Activated CD4-positive, alpha-beta T cell treated with anti-CD3 and anti-CD28 coated beads, Interleukin-2, amount 50 U/mL, for 48 hours (primary cell): ENCODE measurements at places on chromosomes 1 and 21.

DNA sequence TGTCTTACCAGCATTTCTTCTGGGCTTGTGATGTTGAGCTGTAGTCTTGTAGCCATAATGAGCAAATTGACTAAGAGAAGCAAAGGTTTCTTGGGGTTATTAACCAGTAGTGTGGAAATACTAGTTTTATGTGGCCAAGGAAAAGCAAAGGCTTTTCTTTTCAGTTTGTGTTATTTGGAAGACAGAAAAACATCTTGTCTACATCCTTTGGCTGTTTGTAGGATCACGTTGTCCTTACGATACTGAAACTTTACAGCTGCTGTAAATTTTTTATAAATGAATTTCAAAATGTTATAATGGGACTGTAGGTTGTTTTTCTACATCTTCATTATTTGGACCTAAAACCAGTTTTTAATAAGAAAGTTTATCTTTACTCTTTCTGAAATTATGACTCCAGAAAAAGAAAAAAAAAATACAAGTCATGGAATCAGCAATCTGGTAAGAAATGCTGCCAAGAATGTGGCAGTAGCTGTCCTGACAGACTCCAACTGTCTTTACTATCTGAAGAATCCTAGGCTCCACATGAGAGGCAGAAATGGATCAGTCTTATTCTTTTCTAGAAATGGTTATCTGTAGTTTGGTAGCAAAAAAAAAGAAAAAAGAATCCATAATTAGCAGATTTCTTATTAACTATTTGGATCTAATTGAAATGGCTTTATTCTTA lies 41.6 kb upstream of the QSOX1 start:
- DNase-seq = no peak

DNA sequence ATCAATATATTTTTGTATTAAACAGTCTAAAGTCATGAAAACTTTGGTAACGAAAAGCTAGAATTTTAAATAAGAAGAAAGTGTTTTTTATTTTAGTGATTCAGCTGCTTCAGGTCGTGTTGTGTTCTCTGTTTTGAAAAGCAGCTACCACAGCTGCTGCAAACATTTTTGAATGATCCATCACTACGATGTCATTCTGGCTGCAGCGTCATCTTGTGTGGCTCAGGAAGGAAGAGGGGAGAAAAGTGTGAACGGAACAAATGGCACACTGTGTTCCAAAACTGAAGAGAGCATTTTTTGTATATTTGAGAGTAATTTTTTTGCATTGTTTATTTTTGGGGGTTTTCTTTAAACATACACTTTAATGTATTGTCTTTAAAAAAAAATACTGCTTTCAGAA lies 323.0 kb upstream of the ADGRL2 start:
- no peak for DNase-seq

- DNase-seq = no peak
These were observed 144.6 kb downstream of the LRIG2 start for GRCh38 chr1:113217447-113218208.

DNA sequence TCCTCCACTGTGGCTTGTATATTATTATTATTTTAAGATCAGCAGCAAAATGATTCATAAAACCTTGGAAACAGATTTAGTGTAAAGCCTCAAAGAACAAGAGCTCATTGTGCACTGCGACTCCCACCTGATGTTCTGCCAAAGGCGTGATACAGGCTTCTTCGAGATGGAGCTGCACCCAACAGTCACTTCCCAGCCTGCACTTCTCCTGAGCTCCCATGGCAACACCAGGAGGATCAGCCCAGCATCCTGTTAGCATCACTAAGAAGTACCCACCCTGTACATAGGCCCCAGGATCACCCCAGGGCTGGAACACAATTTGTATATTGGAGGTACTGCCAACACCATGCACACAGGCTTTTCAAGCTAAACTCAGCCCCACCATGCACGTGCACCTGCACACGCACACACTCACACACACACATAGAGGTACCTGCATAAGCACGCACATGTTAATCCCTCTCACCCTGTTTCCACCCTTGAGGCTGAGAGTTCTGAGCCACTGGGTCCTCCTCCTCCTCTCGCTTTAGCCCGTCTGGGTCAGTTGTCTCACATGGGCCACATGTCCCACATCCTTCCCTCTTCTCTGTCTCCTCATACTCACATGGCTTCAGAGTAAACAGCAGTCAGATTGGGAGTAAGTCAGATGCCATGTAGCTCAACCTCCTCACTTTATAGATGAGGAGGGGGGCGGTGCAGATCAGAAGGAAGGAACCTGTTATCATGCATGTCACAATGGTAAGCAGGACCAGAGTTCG lies 281.9 kb upstream of the POU3F1 start:
- no peak for DNase-seq

DNA sequence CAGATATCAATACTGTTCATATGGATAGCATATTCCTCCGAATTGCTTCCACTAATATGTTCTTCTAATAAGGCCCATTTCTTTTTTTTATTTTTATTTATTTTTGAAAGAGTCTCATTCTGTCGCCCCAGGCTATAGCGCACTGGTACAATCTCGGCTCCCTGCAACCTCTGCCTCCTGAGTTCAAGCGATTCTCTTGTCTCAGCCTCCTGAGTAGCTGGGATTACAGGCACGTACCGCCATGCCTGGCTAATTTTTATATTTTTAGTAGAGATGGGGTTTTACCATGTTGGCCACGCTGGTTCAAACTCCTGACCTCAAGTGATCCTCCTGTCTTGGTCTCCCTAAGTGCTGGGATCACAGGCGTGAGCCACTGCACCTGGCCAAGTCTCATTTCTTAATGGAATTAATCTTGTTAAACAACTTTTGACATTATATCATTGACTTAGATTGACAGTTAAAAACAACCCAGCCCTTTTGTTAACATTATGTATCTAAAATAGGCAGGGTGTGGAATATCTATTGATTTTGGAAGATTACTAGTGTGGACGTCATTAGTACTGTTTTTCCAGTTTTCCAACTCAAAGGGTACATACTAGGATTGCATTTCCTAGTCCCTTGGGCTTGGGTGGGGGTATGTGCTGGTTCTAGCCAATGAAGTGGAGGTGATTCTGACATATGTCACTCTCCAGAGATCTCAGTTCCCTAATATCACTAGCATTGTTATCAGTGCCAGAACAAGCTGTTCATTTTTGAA lies 281.4 kb downstream of the GRIK1 start:
- DNase-seq = no peak

DNA sequence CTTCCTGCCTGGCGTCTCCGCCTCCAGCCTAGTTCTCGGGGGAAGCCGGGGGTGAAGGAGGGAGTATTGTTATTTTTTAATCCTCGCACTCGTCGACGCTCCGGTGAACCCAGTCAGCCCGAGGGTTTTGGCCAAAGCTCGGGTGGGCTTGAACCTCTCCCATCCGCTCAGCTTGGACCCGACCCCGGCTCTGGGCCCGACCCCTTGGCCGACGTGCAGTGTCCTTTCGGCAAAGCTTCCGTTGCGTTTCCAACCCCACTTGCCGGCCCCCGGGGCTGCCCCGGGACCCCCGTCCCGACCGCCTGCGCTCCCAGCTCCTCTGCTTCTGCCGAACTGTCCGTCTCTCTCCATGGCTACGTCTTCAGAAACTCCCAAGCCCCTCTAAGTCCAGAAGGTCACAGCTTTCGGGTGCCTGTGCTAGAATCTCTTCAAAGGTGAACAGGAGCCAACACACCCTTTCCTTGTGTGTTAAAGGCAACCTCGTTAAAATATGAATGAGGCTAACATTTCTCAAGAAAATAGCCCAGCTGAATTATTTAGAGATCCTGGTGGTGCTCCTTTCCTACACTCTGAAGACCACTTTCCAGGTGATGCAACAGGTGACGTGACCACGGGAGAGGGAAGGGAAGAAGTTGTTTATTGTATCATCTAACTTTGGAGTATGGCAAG lies 647 bp downstream of the DESI2 start:
- DNase-seq = no peak

GRCh38 chr1:221725735-221726672 lies 15.9 kb downstream of the DUSP10 start:
- no peak for DNase-seq

DNA sequence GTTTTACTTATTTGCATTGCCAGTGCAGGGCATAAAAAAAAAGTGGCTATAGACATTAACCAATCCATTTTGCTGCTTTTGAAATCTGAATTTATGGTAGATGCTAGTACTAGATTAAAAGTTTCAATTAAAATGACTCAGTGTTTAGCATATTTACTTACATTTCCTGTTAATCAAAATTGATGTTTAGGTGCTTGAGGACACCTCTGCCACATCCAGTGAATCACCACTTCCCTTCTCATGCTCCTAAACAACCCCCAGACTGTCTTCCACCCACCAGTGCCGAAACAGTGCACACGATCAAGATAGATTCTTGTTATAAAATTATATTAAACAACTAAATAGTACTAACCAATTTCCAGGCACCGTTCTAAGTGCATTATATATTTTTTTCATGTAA lies 32.7 kb downstream of the HSD17B7 start:
- no peak for DNase-seq

DNA sequence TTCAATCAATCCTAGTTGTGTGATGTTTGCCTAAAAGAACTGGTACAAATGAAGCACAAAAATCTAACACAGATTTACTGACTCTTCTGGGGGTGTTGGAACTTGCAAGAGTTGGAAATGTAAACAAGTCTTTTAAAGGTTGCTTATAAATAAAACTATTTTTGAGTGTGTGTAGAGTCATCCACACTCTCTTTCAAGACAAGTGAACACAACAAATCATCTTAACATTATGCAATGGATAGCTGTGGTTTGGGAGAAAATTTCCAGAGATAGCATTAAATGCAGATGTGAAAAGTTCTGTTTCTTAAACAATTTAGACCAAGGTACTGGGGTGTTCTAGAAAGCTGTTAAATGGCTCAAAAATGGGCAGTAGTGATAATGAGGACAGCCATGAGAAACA lies 28.7 kb downstream of the C1orf87 start:
- DNase-seq = no peak

DNA sequence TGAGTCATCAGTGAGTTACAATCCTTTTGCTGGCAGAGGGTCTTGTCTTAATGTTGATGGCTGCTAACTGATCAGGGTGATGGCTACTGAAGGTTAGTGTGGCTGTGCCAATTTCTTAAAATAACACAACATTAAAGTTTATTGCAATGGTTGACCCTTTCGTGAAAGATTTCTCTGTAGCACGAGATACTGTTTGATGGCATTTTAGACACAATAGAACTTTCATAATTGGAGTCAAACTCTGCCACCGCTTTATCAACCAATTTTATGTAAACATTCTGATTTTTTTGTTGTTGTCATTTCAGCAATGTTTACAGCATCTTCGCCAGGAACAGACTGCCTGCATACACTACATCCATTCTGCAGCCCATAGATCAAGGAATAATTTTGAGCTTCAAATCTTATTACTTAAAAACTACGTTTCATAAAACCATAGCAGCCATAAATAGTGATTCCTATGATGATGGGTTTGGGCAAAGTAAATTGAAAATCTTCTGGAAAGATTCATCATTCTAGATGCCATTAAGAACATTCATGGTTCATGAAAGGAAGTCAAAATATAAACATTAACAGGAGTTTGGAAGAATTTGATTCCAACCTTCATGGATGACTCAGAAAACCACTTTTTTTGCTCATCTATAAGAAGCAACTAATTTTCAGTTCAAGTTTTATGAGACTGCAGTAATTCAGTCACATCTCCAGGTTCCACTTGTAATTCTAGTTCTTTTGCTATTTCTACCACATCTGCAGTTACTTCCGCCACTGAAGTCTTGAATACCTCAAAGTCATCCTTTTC lies 85.9 kb downstream of the TYW3 start:
- no peak for DNase-seq

DNA sequence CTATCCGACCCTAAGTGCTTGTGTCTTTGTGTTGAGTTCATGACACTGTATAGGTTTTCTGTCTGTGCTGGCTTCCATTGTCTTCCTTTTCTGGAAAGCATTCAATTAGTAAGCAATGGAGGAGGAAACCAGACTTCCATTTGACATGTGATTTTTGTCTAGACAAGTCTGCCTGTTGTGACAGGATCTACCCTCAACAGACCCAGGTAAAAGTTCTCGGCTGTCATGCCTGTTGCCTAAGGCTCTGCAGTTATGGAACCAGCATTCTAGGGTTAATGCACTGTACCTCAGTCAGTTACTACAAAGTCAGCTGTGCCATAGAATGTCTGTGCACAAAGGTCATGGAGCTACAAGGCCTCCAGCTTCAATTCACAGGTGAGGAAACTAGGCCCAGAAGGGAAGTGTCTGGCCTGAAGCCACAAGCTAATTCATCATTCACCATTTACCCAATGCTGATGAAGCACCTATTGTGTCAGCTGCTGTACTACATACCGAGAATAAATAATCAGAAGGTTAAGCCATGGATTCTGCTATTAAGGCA lies 72.3 kb downstream of the PLPP3 start:
- DNase-seq = no peak

DNA sequence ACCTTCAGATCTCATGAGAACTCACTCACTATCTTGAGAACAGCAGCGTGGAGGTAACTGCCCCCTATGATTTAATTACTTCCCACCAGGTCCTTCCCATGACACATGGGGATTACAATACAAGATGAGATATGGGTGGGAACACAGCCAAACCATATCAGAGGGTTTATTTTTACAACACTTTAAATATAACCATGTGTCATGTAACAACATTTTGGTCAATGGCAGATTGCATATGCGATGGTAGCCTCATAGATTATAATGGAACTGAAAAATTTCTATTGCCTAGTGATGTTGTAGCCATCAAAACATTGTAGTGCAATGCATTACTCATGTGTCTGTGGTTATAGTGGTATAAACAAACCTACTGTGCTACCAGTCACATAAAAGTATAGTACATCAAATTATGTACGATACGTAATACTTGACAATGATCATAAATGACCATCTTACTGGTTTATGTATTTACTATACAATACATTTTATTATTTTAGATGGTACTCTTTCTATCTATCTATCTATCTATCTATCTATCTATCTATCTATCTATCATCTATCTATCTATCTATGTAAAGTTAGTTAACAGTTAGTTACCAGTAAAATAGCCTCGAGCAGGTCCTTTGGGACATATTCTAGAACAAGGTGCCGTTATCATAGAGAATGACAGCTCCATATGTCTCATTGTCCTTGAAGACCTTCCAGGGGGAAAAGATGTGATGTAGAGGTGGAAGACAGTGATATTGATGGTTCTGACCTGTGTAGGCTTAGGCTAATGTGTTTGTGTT lies 12.6 kb upstream of the S100B start:
- DNase-seq = no peak

DNA sequence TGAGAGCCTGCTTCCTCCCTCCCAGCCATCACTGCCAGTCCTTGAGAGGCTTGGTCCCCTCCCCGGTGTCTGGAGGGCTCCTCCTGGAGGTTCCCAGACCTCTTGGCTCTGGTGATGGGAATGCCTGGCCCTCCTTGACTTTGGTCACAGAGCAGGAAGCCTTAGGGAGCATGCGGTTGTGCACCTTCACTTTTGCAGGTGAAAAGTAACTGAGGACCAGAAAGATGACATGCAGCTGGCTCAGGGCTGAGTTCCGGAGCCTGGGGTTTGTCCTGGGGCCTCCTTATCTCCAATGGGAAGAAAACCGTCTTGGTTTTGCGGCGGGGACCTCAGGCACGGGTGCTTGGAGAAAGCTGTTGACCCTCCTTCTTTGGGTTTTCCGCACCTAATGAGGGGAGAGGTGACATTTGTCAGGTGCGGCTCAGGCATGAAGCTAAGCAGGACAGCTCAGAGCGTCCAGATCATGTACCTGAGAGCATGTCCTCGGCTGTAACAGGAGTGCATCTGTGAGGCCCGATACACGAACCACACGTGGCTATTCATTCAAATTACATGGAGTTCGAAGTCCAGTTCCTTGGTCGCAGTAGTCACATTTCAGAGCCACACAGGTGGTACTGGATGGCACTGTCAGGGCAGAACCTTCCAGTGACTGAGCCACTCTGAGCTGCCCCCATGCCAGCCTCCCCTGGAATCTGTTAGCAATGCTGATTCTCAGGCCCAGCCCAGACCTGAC lies 608 bp upstream of the MX2 start:
- no peak for DNase-seq
